AG09319 (cell line): ENCODE measurements at places on chromosomes 5 and 9.

DNA sequence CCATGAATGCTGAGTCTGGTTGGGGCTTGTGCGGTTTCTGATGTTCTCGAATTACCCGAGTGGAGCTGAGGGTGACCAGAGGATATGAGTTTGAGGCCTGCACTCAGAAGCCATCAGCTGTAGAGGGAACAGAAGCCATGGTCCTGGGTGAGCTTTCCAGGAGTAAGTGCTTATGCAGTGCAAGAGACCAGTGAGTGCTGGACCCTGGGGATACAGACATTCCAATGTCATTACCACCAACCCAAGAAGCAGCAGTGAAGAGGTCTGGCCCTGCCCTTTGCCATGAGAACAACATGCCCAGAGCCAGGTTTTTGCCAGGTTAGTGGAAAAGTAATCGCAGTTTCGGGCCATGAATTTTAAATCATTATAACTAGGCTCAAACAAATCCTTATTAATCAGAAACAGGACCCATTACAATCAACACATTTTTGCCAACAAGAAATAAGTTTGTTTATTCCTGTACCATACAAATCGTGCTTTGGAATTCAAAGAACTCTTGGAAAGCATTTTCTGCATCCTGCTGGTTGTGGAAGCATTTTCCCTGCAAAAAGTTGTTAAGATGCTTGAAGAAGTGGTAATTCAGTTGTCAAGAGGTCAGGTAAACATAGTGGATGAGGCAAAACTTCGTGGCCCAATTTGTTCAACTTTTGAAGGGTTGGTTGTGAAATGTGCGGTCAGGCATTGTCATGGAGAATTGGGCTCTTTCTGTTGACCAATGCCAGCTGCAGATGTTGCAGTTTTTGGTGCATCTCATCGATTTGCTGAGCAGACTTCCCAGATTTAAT lies 154.6 kb downstream of the SYK start:
- DNase-seq: peak; percentile 76

- DNase-seq: no peak
These were observed 461.9 kb upstream of the COX7C start for GRCh38 chr5:86155796-86156195.

- DNase-seq: no peak
These were observed 880 bp upstream of the PTPDC1 start for GRCh38 chr9:94083384-94083783.

DNA sequence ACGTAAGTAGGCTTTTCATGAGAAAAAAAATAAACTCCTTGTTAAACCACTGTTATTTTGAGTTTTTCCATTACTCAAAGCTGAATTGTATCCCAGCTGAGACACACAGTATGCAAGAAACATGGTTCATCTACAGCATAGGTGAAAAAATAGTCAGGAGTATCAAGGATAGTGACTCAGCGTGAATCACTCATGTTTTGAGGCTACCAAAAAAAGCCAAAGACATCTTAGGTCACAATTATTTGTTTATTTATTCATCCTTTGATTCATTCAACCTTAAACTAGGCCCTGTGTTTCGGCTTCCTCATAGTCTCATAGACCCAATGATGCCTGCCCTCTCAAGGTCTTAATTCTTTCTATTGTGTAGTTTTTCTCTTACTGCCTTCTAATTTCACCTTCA lies 32.9 kb upstream of the STX17 start:
- no peak for DNase-seq

DNA sequence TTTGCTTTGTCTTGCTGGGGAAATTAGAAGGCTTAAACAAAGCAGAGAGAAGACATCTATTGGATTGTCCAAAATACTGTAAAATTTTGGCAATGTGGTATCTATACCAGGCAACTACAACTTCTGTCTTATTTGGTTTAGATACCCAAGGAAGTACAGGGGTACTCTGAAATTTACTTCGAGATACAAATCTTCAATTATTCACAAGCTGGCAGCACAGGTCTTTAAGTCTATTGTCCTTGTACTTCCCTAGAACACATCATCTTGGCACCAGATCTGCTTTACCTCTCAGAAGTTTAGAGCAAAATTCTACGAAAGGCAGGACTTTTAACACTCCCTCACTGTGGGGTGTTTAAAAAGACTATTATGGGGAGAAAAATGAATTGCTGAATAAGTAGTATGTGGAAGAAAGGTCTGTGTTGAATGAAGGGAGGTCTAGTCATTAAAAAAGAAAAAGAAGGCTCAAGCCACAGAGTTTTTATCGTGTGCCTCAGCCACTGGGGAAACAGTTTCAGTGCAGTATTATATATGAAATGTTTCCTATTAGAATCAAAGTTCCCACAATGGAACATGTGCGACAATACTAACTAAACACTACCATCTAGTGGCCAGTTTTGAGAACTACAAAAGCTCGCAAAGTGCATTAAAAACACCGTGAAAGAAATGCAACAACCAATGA lies 93.7 kb downstream of the PDE4D start:
- no peak for DNase-seq
